ENCODE measurements at places on chromosomes 5 and 9.
A peak's percentile ranks its signal among the peaks of the same experiment; 100 is the strongest.

DNA sequence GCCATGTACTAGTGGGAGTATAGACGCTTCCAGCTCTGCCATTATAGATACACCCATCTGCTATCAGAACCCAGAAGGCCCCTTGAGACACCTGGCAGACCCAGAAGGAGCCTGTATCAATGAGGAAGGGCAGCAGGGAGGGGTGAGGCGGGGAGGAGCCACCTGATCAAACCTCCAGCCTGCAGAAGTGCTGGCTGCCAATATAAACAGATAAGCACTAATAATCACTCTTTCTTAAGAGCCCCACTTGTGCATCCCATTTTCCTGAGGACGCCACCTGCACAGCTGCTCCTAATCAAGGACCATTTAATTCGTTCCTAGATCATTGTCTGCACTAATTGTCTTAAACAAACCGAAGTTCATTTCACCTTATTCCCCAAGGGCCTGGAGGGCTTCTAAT is 75.0 kb upstream of the NEK6 start:
- no peak for DNase-seq

DNA sequence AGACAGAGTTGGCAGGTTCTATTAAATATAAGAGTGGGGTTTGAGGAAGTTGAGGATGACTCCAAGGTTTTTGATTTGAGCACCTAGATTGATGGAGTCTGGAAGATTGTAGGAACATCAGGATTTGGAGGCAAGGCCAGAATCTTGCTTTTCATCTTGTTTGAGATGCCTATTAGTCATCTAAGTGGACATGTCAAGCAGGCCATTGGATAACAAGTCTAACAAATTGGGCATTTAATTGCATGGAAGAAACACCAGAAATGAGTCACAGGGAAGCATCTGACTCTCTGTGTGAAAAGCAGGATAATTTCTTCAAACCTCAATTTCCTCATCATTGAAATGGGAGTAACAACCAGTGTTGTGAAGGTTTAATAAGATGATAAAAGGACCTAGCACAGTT is 53.3 kb upstream of the ARL15 start:
- no peak for DNase-seq

DNA sequence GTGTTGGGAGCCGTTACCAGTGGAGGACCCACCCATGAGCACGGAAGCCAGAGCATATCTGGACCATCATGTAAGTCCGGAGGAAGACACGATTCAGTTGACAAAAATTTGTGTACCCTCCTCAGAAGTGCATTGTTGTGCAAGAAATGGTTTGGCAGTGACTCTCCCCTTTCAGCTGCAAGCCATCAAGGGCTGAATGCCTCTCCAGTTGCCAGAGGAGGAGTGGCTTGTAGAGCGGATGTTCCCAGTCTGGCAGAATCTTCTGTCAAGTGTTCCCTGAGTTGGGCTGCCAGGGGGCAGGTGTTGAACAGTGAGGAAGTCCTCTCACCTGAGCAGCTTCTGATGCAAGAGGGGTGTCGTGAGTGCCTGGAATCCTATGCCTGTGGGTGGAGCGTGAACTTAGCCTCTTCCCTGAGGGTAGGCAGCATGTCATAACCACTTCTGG is 27.6 kb upstream of the CDKN2AIPNL start:
- no peak for DNase-seq

DNA sequence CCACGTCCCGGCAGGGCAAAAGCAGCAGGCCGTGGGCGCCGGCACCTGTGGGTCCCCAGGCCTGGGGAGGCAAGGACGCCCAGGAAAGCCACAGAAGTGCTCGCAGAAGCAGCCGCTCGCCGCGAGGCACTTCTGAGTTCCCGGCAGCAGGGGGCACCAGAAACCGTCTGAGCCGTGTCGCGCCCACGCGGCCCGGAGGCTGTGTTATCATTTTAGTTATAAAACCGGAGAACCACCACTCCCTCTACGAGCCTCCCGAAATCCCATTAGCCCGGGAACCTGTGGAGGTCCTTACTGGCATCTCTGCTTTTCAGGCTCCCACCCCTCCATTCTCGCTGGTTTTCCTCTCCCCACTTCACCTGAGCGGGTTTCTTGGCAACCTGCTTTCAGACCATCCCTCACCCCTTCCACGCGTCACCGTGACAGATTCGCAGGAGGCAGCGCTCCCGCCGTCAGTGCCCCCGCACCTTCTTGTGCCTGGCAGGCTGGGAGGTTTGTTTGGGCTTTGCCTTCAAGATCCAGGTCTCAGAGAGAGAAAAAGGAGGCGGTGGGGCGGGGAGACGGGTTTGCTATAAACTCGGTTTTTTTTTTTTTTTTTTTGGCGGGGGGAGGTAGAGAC is 2.3 kb downstream of the GDNF start:
- DNase-seq = peak; percentile 57

- no peak for DNase-seq
Observed at GRCh38 chr5:149423794-149424268, 44.7 kb upstream of the IL17B start.

DNA sequence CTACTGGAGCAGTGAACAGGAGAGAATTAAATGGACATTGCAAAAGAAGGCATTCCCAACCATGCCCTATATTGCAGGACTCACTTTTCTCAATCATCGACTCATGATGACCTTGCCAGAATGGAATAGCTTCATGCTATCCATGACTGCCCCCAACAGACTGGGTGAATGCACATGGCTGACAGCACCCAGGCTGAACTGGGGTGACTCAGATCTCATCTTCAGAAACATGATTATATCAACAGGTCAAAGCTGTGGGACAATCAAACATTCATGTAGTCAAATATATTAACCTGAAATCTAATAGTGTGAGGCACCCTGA is 34.7 kb upstream of the MIER3 start:
- no peak for DNase-seq

DNA sequence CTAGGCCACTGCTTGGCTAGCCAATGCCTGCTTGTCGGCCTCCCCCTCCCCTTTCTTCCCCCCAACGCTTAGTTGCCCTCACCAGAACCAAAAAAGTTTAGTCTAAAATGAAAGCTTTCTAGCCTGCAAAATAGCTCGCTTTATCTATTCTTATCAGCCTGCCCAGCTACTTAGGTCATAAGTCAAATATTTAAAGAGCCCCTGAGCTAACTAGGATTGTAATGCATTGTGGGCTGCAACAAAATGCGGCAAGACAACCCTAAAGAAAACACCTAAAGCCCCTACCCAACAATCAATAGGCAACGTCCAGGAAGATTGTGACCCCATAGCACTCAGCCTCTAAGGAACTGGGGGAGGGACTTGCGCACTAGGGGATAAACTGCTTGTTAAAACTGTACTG is 38.6 kb upstream of the PCSK5 start:
- DNase-seq = no peak

- no peak for DNase-seq
Observed at GRCh38 chr5:66742083-66742895, 146.1 kb downstream of the MAST4 start.

DNA sequence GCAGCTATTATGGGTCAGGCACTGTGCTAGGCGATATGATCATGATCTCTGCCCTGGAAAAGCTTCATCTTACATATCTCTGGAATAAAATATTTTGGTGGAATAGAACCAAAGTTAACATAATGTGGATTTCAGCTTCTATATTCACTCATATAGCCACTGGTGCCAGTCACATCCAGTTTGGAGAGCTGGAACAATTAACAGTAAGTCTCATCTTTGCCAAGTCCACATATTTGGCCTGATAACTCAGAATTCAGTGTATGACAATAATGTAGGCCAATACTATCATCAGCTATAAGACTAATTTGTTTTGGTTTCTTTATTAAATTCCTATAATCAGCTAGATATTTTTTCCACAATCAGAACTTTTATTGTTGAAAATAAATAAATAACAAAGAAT is 5.9 kb upstream of the FAM13B start:
- DNase-seq = no peak

- no peak for DNase-seq
Observed at GRCh38 chr9:75106857-75107256, 18.5 kb downstream of the OSTF1 start.

DNA sequence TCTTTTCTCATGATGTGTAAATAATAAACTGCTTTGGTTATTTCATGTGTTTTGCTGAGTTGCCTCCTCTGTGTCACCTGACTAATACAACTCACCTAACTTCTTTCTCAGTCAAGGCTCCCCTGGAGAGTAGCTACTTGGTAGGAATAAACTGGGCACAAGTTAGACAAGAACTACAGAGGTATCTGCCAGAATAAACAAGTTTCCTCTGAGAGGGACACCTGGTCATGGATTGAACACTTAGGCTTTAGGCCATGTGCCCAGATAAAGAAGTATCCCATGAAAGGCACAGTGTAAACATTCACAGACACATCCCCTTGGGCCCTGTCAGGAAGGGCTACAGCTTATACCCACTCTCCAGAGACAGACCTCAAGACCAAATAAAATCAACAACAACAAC is 532.5 kb downstream of the KIF4B start:
- no peak for DNase-seq

DNA sequence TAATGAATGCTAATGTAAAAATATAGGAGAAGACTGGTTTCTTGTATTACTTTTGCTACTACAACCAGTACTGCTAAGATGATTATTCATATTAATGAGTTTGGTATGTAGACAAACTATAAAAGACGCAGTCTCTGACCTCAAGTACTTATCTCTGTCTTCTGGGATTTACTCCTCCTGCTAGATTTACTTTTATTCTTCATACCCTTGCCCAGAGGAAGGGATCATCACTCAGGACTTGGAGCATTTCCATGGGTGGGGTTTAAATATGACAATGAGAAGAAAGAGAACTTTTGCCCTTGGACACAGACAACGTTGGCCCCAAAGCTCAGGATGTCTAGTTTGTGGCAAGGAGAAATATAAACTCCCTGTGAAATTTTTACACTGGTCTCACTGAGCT is 126.1 kb downstream of the BNC2 start:
- no peak for DNase-seq

GRCh38 chr9:113185271-113185670 is 34.5 kb downstream of the SLC31A2 start:
- no peak for DNase-seq

DNA sequence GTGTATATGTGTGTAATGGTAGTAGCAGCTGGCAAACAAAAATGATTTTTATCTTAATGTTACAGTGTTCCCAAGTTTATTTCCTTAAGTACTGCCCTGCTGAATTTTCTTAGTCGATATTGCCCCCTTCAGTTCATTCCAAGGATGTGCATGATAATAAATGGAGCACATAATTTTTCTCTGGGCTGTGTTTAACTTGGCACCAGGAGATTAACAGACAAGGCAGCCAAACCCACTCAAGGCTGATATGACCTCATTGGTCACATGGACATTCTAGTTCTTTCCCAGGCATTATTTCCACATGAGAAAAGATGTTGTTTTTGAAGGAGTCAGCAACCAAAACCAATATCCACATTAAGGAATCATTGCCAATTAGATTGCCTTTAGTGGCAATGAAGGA is 61.8 kb downstream of the COX7C start:
- DNase-seq = peak; percentile 87

DNA sequence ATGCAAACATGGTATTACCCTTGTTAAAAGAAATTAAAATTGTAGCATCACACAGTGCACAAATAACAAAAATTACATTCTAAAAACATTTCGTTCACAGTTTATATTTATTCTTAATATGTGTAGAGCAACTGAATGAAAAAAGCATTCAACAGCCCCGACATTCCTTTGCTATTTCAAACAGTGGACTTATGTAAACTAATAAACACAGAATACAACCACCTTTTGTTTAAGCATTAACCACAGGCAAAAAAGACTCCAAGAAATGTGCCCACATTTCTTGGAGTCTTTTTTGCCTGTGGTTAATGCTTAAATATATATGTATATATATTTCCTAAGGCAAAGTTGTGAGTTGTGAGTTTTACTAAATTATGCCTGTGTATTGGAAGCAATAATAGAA is 532.5 kb upstream of the DAP start:
- no peak for DNase-seq

- no peak for DNase-seq
Observed at GRCh38 chr9:34506623-34507022, 16.2 kb downstream of the ENHO start.

- DNase-seq = no peak
Observed at GRCh38 chr5:13316176-13316575, 628.3 kb downstream of the DNAH5 start.
